ENCODE measurements at places on chromosomes 2 and 18.

DNA sequence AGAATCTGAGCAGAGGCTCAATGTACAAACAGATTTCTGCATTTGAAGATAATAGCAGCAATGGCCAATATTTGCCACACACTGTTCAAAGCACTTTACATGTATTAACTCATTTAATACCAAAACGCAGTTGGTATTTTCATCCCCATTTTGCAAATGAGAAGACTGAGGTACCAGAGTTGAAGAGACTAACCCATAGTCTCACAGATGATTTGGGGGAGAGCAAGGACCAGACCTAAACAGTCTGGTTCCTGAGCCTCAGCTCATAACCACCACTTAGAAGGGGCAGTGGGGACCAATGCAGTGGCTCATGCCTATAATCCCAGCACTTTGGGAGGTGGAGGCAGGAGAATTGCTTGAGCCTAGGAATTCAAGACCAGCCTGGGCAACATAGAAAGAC lies 18.1 kb upstream of the AGFG1 start:
- no peak for DNase-seq

DNA sequence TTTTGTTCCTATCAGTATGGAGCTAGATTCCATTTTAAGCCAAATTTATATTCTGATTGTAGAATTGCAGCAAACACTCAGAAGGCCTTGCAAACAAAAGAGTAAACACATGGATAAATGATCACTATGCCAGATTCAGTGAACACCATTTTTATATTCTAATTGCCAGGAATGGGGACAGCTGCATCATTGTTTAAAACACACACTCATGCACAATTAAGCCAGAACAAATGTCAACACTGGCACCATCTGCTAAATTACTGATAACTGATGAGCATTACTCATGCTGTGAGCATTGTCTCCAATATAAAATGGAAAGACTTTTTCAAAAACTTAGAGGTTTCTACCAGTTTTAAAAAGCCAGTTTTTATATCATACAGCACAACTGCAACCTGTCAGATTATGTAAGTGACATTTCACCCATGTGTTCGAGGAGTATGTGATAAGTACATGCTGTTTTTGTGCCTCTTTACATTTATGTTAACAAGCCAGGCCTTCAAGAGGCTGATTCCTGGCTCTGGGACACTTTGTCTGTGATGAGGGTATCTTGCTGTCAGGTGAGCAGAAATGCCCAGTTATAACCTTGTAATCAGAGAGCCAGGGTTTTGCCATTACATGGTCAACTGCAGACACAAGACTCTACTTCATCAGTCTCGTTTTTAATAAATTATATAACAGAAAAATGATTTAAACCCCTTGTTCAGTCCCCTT lies 4.4 kb upstream of the ST8SIA5 start:
- no peak for DNase-seq

- no peak for DNase-seq
Measured at GRCh38 chr18:26074246-26074645, 16.2 kb downstream of the SS18 start.

DNA sequence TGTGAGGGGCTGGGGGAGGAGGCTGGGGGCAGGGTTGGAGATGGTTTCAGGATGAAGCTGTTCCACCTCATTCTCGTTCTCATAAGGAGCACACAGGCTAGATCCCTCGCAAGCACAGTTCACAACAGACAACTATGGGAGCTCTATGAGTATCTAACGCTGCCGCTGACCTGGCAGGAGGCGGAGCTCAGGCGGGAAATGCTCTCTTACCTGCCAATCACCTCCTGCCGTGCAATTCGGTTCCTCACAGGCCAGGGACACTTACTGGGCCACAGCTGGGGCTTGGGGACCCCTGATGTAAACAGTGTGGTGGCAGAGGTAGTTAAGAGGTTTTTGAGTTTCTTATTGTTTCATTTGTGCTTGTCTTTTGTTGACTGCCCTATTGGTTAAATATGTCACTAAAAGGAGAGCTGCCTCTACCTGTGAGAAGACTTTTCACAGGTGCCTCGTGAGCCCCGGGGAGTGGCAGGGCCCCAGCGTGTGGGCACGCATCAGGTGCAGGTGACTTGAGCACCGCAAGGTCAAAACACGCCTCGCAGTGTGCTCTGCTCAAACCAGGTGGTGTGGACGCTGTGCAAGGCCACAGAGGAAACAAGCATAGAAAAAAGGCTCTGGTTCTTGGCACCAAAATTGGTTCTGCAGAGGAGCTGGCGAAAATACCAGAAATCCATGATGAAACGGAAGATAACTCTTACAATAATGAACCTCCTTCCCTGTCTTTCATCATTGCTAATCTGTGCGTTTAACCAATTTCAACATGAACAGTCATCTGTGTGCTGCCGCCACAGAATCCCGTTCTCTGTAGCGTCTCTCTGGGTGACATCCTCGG lies 10.2 kb downstream of the MLPH start:
- DNase-seq = no peak

DNA sequence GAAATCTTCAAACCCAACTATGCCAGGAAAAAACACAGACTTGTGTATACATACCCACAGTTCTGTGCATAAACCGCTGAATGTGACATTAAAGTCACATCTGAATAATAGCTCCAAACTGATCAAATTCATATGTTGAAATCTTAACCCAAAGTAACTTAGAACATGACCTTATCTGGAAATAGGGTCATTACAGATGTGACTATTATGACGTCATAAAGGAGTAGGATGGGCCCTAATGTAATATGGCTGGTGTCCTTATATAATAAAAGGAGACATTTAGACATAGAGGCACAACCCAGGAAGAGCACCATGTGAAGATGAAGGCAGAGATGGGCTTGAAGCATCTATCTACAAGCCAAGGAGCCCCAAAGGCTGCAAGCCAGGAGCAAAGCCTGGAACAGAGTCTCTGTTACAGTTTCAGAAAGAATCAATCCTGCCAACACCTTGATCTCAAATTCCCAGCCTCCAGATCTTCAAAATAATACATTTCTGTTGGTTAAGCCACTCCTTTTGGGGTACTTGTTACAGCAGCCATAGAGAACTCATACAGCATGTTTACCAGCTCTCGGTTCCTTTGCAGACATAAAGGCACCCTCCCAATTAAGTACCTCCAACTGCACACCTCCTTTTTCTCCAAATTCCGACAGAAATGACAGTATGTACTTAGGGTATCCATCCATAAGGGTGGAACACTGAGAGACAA lies 27.6 kb downstream of the SOX11 start:
- no peak for DNase-seq

GRCh38 chr2:230684270-230685168 lies 28.1 kb upstream of the CAB39 start:
- no peak for DNase-seq

Data from D721Med (cell line).